Osteocyte (in vitro differentiated cells): ENCODE measurements at places on chromosomes 7 and 10. TPM values are rescaled to one million over a fixed set of nuclear protein-coding genes. Genes with fewer than 3 reads are reported as not detected.

Gene FAM25C
- total RNA-seq, result not detected in 2 replicates

Gene FBH1
- 77.8 and 86.1 TPM in 2 replicates for total RNA-seq

Gene RTKN2
- 1.9 and 2.4 TPM in 2 replicates for total RNA-seq

Gene ZNF727
- total RNA-seq, result not detected in 2 replicates

Gene PTER
- total RNA-seq, result 2.6 and 3.1 TPM in 2 replicates

DNA sequence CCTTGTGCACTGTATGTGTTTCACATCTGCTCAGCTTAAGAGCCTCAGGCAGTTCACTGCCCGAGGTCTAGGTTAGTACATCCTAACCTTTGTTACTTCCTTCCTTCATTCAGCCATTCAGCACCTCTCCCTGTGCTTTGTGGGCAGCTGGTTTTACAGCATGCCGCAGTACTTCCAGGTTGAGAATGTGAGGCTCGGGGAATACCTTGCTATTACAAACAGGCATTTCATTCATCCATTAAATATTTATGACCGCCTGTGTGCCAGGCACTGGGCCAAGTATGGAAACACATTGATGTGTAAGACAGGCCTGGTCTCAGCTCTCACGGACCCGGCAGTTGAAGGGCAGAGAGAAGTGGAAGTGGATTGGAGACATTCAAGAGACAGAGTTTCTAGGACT is 82.4 kb downstream of the SHH start:
- no peak for DNase-seq

- no peak for DNase-seq
Observed at GRCh38 chr10:51789118-51789517, 89.7 kb upstream of the CSTF2T start.

DNA sequence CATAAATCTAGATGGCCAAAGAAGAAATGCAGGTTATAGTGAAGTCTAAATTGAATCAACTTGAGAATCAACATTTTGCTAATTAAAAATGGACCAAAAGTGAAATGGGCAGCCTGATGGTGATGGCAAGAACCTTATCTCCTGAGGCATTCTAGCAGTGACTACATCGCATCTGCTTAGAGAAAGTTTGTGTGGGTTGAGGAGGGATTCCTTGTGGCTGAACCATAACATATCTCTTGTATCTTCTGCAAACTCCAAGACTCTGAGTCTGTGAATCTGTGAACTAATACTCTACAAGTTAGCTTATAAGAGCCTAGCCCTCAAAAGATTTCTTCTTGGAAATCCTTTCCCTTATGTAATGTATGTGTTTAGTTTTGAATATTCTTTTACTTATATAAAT is 85.6 kb downstream of the PRKG1 start:
- DNase-seq, result no peak

DNA sequence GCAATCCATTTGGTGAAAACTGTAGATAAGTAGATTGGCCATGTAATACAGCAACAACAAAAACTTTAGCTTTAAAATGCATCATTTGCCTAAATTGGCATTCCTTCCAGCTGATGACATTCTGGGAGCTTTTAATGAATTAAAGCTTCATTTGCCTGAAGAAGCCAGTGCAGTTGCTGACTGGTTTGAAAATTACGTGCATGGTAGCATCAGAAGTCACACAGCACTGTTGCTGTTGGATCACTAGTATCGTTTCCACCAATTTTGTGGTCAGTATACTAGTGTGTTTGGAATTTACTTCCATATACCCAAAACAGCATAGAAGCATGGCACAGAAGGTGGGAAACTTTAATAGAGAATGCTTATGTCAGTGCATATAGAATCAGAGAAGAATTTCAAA is 194.9 kb downstream of the ETV1 start:
- no peak for DNase-seq

GRCh38 chr7:44236333-44236728 is 35.6 kb downstream of the YKT6 start:
- DNase-seq, result no peak

DNA sequence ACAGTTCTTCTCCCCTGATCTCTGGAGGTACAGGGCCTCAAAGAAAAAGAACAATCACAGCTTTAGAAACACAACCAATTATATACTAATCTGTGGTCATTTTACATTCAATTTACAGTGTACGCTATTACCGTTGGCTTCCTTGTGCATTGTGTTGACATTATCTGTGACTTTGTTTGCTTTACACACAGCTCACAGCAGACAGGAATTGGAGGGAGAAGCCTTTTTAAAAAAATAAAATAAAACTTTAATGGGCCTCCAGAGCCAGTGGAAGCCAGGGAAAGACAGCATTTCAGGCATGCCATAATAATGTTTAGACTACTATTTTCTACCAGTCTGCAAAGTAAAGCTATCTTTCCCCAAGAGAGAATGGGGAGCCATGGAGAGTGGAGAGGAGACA is 179.0 kb upstream of the ADO start:
- DNase-seq, result no peak

- DNase-seq, result peak; percentile 83
Observed at GRCh38 chr10:1203216-1203615, 147.0 kb downstream of the WDR37 start.

GRCh38 chr10:71426058-71426605 is 29.4 kb downstream of the CDH23 start:
- peak; percentile 51 for DNase-seq

DNA sequence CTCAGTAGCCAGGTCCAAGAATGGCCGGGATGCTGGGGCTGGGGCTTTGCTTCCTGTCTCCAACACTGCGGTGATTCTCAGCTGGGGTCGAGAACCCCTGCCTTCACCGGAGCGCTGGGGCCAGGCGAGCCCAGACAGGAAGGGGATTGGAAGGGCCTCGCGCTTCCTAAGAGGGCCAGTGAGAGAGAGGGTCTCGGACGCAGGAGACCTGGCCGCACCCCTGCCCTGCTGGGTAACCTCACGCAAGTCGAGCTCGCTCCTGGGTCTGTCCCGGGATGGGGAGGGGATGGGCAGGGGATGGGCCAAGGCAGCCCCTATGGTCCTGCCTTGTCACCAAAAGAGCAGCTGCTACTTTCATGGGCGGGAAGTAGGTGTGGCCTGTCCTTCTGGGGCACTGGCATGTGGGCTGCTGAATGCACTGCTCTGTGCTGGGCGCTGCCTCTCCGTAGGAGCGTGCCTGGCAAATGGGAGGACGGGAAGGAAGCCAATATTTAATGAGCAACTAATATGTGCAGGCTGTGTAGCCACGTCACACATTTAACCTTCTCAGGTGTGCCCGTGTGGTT is 20.0 kb downstream of the KCNK18 start:
- DNase-seq, result no peak

- no peak for DNase-seq
Observed at GRCh38 chr7:98913612-98914011, 35.3 kb downstream of the TRRAP start.

GRCh38 chr7:55086413-55087201 is 67.8 kb downstream of the EGFR start:
- peak; percentile 89 for DNase-seq
